ENCODE measurements at places on chromosomes 6 and 20.

DNA sequence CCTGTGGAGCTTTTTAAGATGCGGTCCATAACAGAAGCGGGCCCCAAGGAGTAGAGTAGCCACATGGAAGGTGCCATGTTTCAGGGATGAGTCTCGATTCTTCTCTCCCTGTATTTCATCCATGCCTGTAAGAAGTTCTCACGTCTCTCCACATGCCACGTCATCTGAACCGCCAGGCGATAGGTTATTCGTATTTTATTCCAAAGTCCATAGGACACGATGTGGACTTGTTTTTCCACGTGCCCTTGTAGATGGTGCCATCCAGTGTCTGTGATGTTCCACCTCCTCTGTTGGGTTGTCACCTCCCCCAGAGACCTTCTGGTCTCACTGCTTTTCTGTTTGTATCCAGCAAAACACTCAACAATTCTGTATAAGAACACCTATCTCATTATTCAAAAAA, 17.6 kb downstream of the HEBP2 start:
- no peak for DNase-seq

DNA sequence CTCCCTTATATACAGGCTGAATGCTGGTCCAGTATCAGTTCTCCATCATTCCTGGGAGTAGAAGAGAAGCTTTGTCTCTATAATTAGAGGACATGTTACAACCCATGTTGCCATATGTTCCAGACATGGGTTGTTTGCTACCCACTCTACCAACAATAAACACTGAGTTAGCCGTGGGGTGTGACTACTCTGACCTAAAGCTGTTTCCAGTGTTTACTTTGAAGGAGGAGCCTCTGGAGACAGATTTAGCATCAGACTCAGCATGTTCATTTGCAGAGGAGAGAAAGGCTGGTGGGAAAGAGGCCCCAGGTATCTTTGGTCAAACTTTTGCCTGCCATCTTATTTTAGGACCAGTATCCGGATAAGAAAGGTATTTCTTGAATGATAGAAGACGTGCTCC, 157.9 kb upstream of the SNX9 start:
- no peak for DNase-seq

DNA sequence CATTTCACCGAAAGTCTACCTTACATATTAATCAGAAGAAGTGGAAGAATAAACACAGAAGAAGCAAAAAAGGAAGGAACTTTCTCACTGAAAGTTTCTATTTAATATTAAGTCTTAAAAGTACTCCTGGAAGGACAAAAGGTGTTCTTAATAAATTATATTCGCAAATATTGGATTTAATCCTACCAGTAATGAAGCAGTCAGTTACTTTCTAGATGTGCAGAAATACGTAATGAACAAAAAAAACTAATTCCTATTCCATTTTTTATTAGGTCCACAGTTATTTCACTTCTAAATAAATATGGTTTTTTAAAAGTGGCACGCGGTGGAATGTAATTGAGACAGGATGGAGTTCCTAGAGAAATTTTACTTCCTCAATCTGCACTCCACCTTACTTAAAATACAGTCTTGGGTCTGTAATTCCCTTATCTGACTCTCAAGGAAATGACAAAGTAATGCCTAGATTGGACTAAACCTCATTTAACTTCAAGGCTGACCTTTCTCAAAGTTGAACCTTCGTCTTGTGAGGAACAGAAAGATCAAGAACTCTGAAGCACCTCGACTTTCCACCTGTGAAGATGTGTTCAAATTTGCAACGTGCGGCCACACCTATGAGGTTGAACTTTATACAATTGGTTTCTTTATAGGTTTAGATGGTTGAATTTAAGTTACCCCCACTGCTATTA, 1.1 kb upstream of the TRAM2 start:
- no peak for DNase-seq

GRCh38 chr6:155850408-155850841, 394.8 kb upstream of the NOX3 start:
- no peak for DNase-seq

- no peak for DNase-seq
Measured at GRCh38 chr6:56959938-56960337, 5.0 kb downstream of the BEND6 start.

DNA sequence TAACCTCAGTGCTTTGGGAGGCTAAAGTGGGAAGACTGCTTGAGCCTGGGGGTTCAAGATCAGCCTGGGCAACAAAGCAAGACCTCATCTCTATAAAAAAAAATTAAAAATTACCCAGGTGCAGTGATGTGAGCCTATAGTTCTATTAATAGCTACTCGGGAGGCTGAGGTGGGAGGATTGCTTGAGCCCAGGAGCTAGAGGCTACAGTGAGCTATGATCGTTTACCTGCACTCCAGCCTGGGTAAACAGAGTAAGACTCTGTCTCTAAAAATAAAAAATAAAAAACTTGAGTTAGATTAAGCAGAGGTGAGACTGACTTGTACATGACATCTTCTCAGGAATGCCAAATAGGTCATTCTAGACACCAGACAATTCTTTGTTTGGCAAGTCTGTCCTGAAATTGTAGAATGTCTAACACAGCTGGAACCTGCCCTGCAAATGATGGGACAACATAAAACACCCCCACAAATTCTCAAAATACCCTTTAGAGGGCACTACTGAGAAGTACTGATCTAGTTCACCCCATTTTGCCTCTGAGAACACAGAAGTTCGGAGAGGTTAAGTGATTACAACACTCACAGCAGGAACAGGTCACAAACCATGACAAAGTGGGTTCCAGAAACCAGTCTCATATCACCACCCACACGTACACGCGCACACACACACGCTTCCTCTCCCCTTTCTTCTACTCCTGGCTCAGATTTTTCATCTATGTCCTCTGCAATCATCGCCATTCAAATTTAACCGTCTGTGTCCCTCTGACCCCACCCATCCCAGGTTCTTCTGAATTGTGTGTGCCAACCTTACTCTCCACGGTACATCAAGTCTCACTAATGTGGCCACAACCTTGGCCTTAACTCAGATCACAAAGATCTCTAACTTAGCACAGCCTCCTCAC, 38.3 kb downstream of the ARHGAP18 start:
- no peak for DNase-seq

GRCh38 chr20:4216142-4216735, 200.9 kb upstream of the RNF24 start:
- no peak for DNase-seq

DNA sequence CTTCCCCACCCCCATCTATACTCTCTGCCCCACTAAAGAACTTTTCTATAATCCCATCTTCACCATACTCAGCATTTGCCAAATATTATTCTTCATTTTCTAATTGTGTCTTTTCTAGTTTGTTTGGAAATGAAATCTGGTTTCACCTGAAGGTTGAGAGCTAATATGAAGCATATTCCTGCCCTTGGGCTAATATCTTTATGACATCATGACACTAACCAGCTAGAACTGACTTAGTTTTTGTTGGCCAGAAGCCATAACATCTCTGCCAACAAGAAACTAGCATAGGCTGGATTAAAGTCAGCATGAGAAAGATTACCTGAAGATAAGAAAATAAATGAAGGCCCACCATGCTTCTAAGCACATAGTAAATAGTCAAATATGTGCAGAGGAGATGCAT, 16.7 kb downstream of the UNC5CL start:
- no peak for DNase-seq

- DNase-seq, result no peak
Measured at GRCh38 chr6:108592371-108593337, 31.9 kb downstream of the FOXO3 start.

GRCh38 chr20:50744143-50744792, 12.9 kb downstream of the PARD6B start:
- peak; percentile 99 for DNase-seq

DNA sequence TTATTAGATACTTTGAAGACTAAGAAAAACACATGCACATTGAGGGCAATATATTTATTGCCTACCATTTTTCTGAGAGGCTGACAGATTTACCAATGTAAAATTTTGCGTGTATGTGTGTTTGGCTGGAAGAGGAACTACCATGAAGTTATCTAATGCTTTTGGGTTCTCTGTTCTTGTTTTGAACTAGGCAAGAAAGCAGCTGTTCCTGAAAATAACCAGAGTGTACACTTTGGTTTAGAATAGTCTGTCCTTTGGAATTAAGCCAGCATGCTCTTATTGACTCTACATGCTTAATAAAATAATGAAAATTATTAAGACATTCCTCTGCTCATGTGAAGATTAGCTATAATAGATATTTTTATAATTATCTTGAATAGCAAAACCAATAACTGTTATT, 129.2 kb downstream of the MYB start:
- no peak for DNase-seq

GRCh38 chr6:11763460-11764249, 14.9 kb downstream of the ADTRP start:
- no peak for DNase-seq

DNA sequence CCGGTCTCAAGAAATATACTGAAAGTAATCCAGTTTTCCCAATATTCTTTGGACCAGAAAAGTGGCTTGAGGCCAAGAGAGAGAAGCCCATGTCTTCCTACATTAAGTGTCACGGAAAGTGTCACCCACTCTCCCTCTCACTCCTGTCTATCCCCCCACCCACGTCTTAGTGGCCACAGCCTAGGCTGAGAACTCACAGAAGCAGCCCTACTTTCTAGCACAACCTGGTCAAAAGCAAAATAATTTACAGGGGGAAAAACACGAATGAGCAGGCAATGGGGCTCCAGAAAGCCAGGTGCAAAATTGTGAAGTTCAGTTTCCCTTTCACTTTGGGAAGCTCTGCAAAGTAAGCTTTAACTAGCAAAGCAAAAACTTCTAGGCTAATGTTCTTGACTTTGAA, 118.0 kb downstream of the OPRM1 start:
- no peak for DNase-seq

- DNase-seq, result no peak
Measured at GRCh38 chr6:166435574-166435973, 52.8 kb upstream of the MPC1 start.

- DNase-seq, result no peak
Measured at GRCh38 chr6:25130518-25130917, 148.7 kb upstream of the CARMIL1 start.

- peak; percentile 47 for DNase-seq
Measured at GRCh38 chr6:64012351-64013001, 376.9 kb downstream of the PHF3 start.

GRCh38 chr6:136250686-136251008, 536 bp upstream of the MTFR2 start:
- no peak for DNase-seq

- DNase-seq, result no peak
Measured at GRCh38 chr6:8940356-8940755, 505.0 kb upstream of the SLC35B3 start.

- no peak for DNase-seq
Measured at GRCh38 chr6:126811321-126811720, 307.1 kb upstream of the RSPO3 start.

GRCh38 chr6:157891544-157892362, 68.7 kb downstream of the SNX9 start:
- DNase-seq, result no peak

DNA sequence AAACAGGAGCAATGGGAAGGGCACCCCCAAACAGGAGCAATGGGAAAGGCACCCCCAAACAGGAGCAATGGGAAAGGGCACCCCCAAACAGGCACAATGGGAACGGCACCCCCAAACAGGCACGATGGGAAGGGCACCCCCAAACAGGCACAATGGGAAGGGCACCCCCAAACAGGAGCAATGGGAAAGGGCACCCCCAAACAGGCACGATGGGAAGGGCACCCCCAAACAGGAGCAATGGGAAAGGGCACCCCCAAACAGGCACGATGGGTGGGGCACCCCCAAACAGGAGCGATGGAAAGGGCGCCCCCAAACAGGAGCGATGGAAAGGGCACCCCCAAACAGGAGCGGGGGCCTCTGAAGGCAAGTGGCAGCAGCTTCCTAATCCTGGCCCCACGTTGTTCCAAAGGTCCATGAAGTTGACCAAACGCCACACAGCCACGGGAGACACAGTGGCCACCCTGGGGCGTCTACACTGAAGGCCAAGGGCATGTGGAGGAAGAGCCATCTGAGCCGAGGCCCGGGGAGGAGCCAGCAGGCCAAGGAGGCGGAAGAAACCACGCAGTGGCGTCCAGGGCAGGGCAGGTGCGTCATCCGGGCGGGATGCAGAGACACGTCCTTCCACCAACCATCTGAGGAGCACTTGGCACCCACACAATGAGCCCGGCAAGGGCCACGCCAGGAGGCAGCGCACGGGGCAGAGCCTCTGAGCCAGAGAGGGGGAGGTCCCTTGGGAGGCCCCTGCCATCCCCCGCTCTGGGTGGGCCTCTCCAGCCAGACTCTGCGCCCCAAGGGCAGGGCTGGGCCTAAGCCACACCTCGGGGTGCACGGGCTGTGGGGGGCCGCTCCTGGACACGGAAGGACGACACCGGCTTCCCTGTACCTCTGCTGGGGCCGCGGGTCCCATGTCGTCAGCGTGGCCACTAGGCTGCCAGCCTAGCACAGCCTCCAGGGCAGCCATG, 21.5 kb upstream of the NTSR1 start:
- no peak for DNase-seq

DNA sequence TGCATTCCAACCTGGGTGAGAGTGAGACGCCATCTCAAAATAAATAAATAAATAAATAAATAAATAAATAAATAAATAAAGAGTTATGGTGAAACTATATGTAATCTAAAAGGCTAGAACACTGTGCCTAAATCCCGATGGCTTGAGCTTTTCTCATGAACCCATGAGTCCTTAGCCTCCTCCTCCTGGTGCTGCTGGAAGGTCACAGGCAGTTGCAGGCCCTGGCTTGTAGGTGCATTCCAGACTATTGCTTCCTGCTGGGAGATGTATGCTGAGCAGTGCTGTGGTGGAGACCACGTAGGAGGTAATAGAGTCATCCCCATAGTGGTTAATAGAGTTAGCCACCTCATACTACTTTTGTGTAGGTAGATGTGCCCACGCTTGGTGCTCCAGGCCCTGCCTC, 12.5 kb downstream of the PTK7 start:
- DNase-seq, result no peak

- peak; percentile 73 for DNase-seq
Measured at GRCh38 chr6:113854531-113855499, 2.3 kb upstream of the MARCKS start.

DNA sequence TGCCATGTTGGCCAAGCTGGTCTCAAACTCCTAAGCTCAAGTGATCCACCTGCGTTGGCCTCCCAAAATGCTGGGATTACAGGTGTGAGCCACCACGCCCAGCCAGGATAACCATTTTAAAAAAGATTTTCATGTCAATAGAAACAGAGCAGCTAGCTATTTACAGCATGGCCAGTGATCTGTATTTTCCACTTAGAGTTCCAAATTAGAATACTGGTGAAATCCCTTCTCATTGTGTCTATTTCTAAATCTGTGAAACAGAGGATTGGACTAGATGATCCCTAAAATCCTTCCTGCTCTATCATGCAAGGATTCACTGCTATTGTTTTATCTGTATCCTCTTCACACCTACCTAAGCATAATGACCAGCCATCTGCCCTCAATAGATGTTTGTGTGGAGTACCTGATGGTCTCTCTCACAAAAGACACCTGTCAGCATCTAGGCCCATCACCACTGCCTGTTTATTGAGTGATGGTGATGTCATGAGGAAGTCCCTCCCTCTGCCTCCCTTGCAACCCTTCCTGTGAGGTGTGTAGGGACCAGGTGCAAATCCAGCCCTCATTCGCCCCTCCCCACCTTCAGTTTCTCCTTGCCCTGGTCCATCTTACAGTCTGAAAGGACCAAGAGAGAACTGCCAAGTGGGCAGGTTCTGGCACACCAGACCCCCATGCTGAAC, 26.5 kb upstream of the SMIM29 start:
- DNase-seq, result no peak

- no peak for DNase-seq
Measured at GRCh38 chr6:4459996-4460395, 316.2 kb upstream of the CDYL start.

GRCh38 chr6:161033667-161034066, 42.1 kb downstream of the MAP3K4 start:
- DNase-seq, result no peak

Data from HuH-7.5 (cell line).